ENCODE measurements at places on chromosomes 6 and 20.

DNA sequence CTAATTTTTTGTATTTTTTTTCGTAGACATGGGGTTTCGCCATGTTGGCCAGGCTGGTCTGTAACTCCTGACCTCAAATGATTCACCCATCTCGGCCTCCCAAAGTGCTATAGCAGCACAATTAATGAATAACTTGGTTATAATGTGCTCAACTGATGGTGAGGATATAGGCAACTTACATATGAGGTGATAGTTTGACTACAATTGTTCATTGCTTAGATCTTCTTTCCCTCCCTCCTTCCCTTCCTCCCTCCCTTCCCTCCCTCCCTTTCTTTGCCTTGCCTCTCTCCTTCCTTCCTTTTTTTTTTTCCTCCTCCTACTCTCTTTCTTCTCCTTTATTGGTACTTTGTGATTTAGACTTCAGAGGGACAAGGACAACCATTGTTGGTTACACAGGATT, 151.2 kb downstream of the RNF144B start:
- no peak for DNase-seq

DNA sequence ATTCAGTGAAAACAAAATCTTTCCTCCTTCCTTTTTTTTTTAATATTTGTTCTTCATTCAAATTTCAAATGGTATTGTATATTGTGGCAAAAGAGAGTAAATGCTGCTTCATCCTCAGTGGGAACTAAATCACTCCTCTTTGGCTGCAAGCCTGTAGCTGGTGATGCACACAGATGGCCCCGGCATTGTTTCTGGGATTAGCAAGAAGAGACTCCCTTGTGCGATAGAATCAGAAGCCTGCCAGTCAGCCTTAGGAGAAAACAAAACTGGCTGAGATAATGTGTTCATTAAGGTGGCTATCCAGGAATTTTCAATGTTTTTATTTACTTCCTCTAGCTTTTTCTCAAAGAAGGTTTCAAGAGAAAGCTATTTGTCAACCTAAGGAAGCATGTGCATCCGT, 20.7 kb upstream of the ELOVL2 start:
- DNase-seq, result no peak

DNA sequence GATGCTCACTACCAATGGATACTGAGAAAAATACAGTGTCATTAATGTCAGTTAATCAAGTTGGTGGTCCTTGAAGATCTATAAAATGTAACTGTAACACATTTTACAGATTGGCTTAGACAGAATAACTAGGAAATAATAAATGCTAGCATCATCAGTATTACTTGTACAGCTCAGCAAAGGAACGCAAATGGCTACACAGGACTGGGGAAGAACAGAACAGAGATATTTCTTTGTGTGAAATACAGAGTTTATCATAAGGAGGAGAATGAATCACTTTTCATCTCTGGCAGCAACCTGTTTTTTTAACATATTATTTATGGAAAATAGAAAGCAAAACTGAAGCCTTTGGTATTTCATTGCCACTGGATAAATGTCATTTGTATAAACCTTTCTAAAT, 8.2 kb upstream of the QKI start:
- DNase-seq, result no peak

DNA sequence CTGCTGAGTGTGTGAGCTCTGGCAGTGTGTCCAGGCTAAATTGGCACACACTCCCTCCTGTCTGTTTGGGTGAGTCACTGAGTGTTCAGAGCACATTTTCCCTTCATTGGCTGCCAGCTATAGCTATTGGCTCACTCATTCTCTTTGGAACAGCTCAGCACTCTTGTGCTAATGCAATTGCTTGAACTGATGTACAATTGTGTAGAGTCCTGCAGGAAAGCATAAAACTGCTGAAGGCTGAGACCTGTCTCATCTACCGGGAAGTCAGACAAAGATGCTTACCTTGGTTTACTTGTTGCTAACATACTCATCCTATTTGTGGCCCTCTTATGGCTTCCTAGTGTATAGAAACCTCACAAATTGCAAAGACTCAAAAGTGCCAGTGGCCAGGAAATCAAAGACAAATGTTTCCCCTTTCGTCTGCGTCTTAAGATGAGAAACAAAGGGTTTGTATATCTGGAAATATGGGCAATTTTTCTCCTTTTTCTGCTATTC, 351.0 kb downstream of the BCKDHB start:
- peak; percentile 96 for DNase-seq

GRCh38 chr20:20754714-20755113, 42.3 kb upstream of the RALGAPA2 start:
- DNase-seq, result no peak

- DNase-seq, result no peak
Measured at GRCh38 chr20:19495905-19496703, 262.0 kb upstream of the RIN2 start.
